ENCODE measurements at places on chromosomes 3 and 15.
A peak's percentile ranks its signal among the peaks of the same experiment; 100 is the strongest.

DNA sequence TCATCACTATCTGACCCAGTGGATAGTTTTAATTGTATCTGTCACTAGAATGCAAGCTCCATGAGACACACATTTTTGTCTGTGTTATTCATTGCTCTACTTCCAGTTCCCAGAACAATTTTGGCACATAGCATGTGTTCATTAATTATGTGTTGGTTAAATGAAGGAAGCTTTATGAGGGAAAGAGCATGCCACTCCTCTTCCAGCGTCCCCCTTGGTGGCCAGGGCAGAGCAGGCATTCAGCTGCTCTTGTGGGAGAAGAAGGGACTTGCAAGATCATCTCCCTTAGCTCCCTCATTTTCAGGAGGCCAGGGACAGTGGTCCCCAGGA lies 489 bp upstream of the GALNT15 start:
- no peak for DNase-seq

- DNase-seq, result no peak
Observed at GRCh38 chr3:53226142-53226840, 29.5 kb downstream of the TKT start.

GRCh38 chr15:81297147-81297572 lies 26.8 kb downstream of the STARD5 start:
- DNase-seq, result no peak

DNA sequence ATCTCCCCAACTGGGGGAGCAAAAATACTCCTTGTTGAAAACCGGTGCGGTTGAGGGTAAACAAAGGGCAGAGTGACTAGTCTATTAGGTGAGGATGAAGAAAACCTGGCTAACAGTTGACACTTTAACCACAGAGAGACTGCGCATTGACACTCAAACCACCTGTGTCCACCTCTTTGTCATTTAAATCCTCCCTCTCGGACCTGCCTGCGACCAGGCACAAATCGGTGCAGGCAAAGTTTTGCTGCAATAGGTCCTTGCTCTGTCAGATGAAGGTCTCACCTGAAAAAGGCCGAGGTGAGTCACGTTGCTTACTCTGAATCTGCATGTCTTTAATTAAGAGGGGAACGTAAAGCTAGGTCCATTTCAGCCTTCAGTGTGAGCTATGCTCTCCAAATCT lies 494.1 kb upstream of the DPPA4 start:
- no peak for DNase-seq

GRCh38 chr3:147393261-147393942 lies 12.9 kb downstream of the ZIC4 start:
- no peak for DNase-seq

GRCh38 chr15:101498717-101499480 lies 9.4 kb upstream of the PCSK6 start:
- DNase-seq, result no peak

DNA sequence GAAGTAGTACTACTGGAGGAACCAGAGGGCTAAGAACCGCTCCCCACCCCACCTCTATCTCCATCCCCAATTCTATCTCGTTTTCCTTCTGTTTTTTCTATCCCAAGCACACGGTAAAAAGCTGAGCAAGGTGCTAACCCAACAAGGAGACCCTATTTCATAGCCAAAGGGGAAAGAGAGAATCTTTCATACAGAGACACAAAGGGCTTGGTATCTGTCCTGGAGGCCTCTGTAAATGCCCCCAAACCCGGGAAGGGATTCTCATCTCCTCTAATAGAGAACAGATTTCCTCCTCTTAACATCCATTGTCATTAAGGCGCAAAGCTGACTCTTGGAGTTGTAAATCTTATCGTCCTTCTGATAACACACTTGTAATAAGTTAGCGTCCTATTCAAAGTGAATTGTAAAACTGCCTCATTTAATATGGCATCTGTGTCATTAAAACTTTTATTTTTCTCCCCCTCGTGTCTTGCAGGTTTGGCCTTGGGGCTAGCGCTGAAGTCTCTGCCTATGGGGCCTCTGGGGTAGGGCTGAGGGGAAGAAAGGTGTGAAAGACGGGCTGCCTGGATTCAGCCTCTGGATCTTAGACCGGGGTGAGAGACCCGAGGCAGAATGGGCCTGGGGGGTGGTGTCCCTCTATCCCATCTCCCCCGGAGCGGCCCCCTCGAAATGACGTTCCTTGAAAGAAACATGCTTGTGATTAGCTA lies 12.1 kb downstream of the NR2F2 start:
- no peak for DNase-seq

DNA sequence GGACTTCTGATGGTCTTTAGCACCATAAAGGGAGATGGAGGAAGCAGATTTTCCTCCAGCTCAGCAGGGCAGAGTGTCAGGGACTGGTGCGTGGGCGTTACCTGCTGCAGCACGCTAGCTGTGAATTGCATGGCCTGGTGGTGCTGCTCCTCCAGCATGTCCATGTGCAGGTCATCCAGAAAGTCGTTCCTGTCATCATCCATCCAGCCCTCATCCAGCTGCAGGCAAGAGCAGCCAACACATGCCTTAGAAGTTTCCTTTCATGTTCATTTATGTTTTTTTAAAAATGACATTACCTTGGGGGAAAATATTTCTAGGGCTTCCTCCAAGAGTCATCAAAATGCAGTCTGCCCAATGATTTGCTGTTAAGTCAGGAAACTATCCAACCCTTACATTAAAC lies 239.2 kb downstream of the PDZRN3 start:
- no peak for DNase-seq

DNA sequence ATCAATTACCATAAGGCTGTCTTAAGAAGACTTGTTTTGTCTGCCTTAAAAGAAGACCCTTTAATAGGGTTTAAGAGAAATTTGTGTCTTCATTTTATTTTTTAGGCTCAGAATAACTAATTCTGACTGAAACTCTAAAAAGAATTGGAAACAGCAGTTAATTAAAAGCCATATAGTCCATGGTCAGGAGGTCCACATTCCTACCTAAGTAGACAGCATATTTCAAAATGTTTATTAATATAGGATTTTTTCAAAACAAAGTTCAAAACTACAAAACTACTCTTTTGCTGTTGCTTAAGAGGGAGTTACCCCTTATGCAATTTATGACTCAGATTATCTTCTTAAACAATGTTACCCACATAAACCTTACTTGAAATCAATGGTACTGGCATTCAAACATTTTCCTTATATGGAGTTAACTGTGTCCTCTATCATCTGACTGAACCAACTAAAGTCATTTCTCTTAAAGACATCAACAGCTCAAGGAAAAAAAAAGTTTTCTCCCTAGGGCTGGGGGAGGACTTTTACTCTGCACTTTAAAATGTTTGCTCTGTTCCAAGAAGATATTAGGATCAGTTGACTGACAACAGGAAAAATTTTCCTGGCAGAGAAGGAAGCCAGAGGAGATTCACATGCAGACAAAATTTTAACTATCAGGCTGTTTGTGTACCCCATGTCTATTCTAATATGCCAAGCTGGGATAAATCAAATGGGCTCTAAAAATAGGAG lies 56.8 kb upstream of the NANOGP8 start:
- DNase-seq, result no peak

DNA sequence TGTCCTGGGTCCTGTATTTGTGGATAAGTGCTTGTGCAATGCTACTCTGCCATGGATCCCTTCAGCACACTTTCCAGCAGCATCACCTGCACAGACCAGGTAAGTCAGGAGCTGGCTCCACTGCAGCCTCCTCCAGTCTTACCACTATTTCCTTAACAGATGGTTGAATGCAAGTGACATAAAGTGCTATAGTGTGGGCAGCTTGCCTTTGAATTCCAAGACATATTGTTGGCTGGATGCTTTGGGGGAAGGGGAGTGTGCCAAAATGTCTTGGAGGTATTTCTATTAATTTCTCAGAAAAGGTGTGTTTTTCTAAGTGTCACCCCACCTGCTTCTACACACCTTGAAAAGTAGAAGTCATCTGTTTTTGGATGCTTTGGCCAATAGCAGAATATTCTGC lies 352.2 kb upstream of the SUCLG2 start:
- DNase-seq, result no peak

DNA sequence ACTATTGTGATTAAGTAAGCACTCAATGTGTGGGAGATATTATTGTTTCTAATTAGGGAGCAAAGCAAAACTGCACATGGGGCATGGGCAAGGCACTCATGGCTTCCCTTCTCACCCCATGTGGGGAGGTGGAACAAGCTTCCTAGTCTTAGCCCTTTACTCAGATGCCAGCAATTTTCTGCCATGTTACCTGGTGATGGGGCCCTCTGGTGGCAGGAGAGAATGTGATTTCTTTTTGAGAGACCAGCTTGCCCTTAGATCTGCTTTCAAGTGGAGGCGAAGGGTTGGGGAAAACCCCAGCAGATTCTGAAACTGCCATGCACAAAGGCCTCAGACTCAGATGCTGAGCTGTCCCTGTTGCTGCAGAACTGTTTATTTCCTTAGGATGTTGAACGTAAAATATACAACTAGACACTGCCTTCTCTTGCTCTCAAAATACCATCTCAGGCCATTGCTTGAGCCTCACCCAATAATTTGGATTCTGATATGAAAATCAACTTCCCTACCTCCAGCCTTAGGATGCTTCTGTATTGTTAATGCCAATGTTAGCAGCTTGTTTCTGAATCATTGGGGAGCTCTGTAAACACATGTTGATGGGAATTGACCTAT lies 130.2 kb upstream of the TPRG1 start:
- DNase-seq, result peak; percentile 4

GRCh38 chr15:67907184-67907723 lies 67.4 kb upstream of the RNU6-1 start:
- DNase-seq, result no peak

DNA sequence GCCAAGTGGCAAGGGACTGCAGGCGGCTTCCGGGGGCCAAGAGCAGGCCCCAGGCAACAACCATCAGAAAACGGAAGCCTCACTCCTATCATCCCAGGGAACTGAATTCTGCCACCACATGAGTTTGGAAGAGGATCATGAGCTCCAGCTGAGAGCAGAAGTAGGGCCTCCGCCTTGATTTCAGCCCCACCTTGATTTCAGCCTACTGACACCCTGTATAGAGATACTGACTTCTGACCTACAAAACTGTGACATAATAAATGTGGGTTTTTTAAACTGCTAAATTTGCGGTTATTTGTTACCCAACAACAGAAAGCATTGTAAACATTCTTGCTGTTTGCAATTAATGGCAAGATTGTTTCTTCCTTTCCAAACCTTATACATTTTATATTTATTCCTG lies 21.6 kb upstream of the RARRES1 start:
- DNase-seq, result no peak

- no peak for DNase-seq
Observed at GRCh38 chr15:45641374-45641781, 6.5 kb downstream of the SQOR start.

- DNase-seq, result no peak
Observed at GRCh38 chr15:36617529-36618196, 38.2 kb downstream of the CDIN1 start.

DNA sequence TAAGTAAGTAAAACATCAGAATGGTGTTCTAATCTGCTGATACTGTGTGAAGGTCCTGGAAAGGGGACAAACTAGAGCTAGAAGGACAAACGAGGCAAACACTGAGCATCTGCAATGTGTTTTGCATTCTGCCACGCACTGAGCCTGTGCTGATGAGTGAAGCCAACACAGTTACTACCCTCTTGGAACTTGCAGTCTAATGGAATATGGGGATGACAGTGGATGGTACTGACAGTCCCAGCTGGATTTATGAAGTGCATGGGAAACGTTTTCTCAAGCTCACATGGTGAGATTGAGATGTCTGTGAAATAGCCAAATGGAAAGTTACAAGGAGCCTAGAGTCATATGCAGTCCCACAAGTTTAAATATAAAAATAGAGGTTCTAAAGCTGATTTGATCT lies 86.6 kb downstream of the FOXB1 start:
- no peak for DNase-seq

GRCh38 chr3:158739078-158739477 lies 6.8 kb upstream of the RARRES1 start:
- no peak for DNase-seq

- no peak for DNase-seq
Observed at GRCh38 chr3:31065765-31066164, 171.3 kb upstream of the GADL1 start.

DNA sequence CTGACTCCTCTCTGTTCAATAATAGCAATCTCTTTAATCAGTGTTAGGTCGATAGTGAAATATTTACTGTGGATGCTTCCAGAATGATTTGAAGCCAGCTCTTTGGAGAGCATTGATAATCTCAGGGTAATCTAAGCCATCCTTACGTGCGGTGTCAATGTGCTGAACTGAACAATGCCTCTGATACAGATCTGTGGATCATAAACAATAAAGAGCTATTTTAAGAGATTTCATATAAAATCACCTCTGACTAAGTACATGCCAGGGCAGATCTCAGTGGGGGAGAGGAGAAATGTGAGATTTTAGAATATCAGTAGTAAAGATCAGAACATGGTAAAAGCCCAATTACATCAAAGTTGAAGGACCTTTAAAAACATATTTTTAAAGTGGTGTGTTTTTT lies 319.3 kb upstream of the GBE1 start:
- DNase-seq, result no peak

- no peak for DNase-seq
Observed at GRCh38 chr3:102687851-102688555, 253.2 kb downstream of the ZPLD1 start.

DNA sequence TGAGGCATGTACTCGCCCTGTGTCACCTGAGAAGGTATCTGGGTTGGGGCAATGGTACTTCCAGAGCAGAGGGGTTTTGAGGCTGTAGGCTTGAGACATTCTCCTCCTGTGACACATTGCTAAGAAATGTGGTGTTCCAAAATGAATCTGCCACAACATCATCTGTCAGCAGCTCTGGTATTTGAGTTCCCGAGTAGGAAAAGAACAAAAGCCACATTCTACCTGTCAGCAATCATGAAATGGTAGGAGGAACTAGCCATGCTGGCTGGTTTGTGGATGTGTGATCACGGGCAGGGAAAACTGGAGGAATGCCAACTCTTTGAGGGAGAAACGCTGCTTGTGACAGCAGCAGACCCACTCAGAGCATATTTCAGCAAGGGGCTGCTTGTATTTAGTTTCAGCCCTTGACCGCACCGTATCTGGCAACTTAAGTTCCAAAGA lies 579.4 kb upstream of the TBL1XR1 start:
- DNase-seq, result peak; percentile 32
